ENCODE measurements at places on chromosomes 12 and 14.

DNA sequence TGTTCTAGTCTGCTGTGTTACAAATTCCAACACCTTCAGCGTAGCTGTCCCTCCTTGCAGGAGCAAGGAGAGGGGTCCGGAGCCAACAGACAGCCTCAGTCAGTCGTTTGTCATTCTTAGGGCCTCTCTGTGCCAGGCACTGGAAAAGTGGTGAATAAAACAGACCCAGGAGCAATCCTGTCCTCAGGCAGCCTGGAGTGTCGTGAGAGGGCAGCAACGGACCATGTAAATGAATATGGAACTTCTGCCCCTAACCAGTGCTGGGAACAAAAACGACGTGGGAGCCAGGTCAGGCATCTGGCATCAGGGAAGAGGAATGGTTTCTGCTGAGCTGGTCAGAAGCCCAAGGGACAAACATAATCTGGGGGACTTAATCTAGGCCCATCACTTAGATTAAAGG lies 64.8 kb upstream of the PSMC1 start:
- no peak for DNase-seq

DNA sequence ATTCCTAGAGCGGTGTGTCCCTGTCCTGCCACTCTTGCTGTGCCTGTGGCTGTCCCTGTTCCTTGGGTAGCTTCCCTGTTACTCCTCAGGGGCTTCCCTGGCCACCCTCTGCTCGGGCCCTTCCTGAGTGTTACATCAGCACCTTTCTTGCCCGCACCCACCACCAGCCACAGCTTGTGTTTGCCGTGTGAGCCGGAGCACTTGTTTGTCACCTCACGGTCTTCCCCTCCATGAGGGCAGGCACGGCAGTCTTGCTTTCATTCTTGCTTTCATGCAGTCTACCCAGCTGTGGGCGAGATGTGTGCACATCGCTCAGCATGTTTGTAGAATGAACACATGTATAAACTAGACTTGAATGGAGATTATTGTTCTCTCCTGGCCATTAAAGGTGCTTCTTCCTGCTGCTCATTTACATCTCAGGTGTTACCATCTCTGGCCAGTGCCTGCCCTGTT lies 42.0 kb downstream of the TRAF3 start:
- peak; percentile 55 for DNase-seq

GRCh38 chr12:120064054-120064940 lies 52.3 kb downstream of the RAB35 start:
- no peak for DNase-seq

- no peak for DNase-seq
These were observed 60.7 kb downstream of the CCNK start for GRCh38 chr14:99541677-99542470.

GRCh38 chr14:103702497-103703432 lies 12.5 kb downstream of the XRCC3 start:
- no peak for DNase-seq

DNA sequence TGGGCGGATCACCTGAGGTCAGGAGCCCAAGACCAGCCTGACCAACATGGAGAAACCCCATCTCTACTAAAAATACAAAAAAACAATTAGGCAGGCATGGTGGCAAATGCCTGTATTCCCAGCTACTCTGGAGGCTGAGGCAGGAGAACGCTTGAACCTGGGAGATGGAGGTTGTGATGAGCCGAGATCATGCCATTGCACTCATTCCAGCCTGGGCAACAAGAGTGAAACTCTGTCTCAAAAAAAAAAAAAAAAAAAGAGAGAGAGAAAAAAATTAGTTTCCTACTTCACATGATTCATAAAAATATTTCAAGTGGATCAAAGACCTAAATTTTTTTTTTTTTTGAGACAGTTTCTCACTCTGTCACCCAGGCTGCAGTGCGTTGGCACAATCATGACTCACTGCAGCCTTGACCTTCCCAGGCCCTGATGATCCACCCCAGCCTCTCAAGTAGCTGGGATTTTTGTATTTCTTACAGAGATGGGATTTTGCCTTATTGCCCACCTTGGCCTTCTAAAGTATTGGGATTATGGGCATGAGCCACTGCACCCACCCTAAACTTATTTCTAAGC lies 24.9 kb downstream of the FCF1 start:
- no peak for DNase-seq

Data from CD4-positive, alpha-beta T cell treated with Interleukin-21 for 1 hour (primary cell).